ENCODE measurements at places on chromosomes 12 and 14.
A peak's percentile ranks its signal among the peaks of the same experiment; 100 is the strongest.

DNA sequence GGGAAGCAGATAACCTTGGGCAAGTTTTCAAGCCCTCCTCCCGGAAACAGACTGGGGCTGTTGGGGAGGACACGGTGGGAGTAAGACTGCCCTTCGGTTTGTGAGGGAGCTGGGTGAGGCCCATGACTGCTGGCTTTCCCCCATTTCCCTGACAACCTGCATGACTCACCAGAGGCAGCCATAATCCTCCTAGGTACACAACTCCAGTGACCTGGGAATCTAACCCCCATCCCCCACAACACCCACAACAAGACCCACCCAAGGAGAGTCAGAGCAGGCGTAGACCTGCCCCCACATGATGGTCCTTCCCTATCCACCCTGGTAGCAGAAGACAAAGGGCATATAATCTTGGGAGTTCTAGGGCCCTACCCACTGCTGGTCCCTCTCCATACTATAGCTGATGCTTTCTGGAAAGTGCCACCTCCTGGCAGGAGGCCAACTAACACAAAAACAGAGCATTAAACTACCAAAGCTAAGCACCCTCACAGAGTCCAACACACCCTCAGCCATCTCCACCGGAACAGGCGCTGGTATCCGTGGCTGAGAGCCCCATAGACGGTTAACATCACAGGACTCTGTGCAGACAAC is 14.8 kb downstream of the DDX24 start:
- DNase-seq, result no peak

DNA sequence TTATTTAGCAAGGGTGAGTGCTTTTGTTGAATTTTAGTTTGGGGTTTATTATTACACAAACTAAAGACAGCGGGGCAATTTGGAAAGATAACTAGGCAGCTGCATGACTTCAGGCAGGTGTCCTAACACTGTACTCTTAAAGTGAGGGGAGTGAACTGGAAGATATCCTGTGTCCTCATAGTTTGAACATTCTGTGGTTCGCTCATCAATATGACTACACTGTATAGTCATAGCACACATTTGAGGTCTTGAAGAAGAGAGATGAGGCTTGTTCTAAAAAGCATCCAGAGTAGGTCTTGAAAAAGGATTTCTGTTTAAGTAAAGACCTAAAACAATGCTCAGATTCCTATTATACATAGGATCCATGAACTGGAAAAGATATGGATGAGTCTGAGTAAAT is 1.7 kb upstream of the MAP3K9 start:
- no peak for DNase-seq

DNA sequence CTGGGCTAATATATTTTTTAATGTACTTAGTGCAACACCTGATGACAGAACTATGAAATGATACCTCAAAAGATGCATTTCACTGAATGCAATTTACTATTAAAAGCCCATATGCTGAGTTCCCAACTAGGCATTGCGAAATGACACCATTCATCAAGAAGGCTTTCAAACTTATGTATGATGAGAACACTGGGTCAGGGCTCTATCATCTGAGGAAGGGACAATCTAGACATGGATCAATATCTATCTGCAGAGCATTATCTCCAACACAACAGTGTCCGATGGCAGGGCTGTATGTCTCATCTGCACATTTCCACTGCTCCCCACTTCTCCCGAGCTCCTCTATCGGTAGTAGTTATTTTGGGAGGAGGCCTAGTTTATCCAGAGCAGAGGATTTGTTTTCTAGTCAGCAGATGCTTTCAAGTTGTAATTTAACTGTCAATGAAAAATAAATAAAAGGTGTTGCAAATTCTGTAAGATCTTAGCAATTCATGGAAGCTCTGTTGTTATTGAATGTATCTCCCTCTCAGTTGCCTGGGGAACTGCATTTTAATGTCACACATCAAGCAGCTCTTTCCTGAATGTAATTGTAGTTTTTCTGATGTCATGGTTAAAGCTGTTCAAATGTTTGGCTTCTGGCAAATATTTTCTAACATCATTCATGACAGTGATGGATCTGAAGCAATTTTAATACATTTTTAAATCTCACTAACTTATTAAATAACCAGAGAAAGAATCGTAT is 7.4 kb upstream of the GCH1 start:
- DNase-seq, result no peak

DNA sequence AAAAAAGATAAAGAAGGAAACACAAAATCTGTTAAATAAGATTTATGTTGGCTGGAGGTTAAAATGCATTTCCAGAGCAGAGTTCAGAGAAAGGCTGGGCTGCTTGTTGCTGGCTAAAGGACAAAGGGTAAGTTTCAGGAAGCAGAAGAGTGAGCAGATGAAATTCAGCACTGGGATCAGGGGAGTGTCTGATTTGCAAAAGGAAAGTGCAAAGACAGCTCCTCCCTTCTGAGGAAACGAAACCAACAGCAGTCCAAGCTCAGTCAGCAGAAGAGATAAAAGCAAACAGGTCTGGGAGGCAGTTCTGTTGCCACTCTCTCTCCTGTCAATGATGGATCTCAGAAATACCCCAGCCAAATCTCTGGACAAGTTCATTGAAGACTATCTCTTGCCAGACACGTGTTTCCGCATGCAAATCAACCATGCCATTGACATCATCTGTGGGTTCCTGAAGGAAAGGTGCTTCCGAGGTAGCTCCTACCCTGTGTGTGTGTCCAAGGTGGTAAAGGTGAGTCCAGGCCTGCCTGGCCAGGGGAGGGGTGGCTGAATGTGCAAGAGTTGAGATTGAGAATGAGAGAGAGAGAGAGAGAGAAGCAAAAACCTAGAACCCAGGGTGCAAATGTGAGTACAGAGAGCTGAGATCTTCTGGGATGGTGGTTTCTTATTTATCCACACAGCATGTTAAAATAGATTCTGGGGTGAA is at the start of gene OAS1:
OAS1 (plus strand) TSS at position 251 of the 703 bp plus-strand sequence; CDS start at position 329, 78 bp downstream.
- peak; percentile 7 for DNase-seq

DNA sequence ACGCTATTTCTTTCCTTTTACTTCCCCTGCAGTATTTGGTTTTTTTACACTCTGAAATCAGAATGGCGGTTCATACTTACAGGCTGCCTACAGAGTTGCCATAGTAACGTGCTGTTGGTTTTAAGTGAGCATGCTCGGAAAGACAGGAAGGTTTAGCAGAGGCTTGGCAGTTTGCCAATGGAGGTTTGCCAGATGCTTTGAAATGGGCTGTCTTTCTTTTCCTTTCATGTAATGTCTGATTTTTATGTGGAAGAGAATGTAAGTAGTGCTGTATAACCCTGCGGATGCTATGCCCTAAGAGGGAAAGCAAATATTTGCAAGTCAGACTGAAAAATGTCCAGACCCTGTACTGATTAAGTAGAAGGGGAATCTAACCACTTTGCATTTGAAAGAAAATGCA is 32.8 kb downstream of the ARID4A start:
- peak; percentile 91 for DNase-seq

- no peak for DNase-seq
These were observed 61.9 kb downstream of the ESR2 start for GRCh38 chr14:64232095-64232838.

GRCh38 chr14:41668356-41668755 is 61.7 kb downstream of the LRFN5 start:
- DNase-seq, result no peak

GRCh38 chr14:103524002-103524935 is 1.6 kb upstream of the CKB start:
- DNase-seq, result no peak

DNA sequence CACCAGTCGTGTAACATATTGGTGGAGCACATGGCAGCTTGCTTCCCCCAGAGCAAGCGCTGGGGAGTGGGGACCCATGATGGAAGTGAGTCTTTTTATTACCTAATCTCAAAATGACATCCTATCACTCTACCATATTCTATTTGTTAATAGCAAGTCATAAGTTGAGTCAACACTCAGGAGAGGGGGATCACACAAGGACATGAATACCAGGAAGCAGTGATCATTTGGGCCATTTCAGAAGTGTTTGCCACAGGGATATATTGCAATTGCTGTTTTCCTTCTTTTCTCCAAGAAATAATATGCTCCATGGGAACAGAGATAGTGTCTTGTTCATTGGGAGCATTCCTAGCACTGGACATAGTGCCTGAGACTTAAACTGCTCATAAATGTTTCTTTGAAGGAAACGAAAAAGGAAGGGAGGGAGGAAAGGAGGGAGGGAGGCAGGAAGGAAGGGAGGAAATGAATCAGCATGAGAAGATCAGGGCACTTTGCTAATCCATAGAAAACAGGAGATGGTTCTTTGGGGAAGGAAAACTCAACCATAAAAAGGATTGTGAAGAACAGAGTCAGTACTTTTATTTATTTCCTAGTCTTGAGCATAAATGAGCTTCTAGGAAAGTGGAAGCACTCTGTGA is 39.2 kb upstream of the EEA1 start:
- DNase-seq, result no peak

DNA sequence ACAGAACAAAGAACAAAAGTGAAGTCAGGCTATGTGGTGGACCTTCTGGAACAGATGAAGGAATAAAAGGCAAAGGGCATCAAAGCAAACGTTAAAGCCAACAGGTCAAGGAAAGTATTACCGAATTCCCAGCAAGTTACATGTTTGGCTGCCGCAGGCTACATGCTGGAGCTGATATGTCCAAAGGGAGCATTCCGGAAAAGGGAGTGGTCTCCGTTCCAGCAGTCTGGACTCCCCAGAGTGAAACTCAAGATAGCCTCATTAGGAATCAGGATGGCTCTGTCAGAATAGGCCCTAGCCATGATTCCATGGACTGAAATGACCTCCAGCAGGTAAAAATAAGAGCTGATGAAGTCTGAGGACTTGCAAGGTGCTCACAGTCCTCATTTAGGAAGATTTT is 379.8 kb upstream of the PRICKLE1 start:
- DNase-seq, result no peak

GRCh38 chr14:89422181-89422951 is 5.3 kb upstream of the FOXN3 start:
- DNase-seq, result no peak

GRCh38 chr12:7303230-7303629 is 642 bp upstream of the ACSM4 start:
- DNase-seq, result no peak

DNA sequence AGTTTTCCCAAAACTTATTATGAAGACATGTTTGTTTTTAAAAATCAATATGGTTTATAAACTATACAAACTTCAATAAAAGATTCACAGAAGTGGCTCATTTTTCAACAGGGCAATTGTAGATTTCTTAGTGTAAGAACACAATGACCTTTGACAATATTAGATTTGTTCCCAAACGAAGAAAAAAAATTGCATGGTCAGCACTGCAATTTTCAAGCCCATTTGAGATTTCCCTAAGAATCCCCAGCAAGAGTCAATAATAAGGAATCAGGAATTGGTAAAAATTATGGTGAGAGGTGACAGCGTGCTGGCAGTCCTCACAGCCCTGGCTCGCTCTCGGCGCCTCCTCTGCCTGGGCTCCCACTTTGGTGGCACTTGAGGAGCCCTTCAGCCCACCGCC is 145.8 kb downstream of the DERA start:
- no peak for DNase-seq

- DNase-seq, result no peak
These were observed 13.8 kb downstream of the ASCL1 start for GRCh38 chr12:102971227-102971626.

- DNase-seq, result no peak
These were observed 63.6 kb downstream of the DAAM1 start for GRCh38 chr14:59251811-59252771.
